Mucosa of gallbladder (tissue), 1 donor: ENCODE measurements at places on chromosomes 3 and 15. TPM values are rescaled to one million over a fixed set of nuclear protein-coding genes. Genes with fewer than 3 reads are reported as not detected.

- no peak for DNase-seq
Observed at GRCh38 chr3:133901083-133901482, 5.4 kb upstream of the RAB6B start.

- no peak for DNase-seq
Observed at GRCh38 chr15:76470691-76471090, 134.1 kb downstream of the ISL2 start.

DNA sequence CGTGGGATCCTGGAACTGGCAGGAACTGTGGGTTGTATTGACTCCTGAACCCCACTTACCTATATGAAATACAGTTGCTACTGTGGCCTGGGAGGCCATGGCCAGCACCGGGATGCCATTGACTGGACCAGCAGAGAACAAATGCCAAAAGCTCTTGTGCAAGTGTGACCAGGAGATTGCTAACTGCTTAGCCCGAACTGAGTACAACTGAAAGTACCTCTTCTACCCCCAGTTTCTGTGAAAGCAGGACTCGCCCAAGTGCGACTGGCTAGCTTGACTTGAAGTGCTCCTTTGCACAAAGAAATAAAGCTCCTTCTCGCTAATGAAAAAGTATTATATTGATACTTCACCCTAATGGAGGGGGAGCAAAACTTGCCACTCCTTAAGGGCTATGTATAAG lies 101.3 kb upstream of the ATP11B start:
- no peak for DNase-seq

- DNase-seq: no peak
Observed at GRCh38 chr3:5165698-5166097, 21.8 kb upstream of the EDEM1 start.

Gene ROPN1B
- total RNA-seq: not detected
